Stomach (tissue), 19 donors: ENCODE measurements at places on chromosomes 2 and 18. TPM values are rescaled to one million over a fixed set of nuclear protein-coding genes. Genes with fewer than 3 reads are reported as not detected.

The SCN3A gene
- total RNA-seq, result 0.87 TPM

The RAB1A gene
- total RNA-seq, result 66.5 TPM

DNA sequence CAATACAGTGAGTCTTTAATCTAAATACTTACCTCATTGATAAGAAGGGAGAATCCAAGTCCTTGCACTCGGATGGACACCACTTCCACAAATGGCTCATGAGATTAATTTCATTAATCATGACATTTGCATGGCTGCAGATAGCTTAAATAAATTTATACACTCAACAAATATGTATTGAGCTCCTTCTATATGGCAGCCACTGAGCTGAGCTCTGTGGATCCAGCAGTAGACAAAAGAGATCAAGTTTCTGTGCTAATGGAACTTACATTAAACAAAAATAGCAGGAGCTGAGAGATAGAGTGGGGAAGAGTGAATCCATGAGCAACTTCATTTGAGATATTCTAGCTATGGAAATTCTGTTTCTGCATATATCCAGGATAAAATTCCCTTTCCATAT lies 44.4 kb downstream of the RAB27B start:
- H3K27ac ChIP-seq, result no peak overlapping the region
- H3K4me1 ChIP-seq, result peaks cover 5% of the 10 kb centered on the region
- no peaks in the 10 kb centered on the region for H3K27me3 ChIP-seq
- no peaks in the 10 kb centered on the region for H3K36me3 ChIP-seq

GRCh38 chr2:10794876-10795275 lies 17.7 kb downstream of the PDIA6 start:
- no peak overlapping the region for H3K27ac ChIP-seq
- H3K36me3 ChIP-seq, result peaks cover 94% of the 10 kb centered on the region
- H3K27me3 ChIP-seq, result no peaks in the 10 kb centered on the region
- H3K4me3 ChIP-seq, result no peak overlapping the region
- H3K4me1 ChIP-seq, result peaks cover 47% of the 10 kb centered on the region
- DNase-seq, result no peak

DNA sequence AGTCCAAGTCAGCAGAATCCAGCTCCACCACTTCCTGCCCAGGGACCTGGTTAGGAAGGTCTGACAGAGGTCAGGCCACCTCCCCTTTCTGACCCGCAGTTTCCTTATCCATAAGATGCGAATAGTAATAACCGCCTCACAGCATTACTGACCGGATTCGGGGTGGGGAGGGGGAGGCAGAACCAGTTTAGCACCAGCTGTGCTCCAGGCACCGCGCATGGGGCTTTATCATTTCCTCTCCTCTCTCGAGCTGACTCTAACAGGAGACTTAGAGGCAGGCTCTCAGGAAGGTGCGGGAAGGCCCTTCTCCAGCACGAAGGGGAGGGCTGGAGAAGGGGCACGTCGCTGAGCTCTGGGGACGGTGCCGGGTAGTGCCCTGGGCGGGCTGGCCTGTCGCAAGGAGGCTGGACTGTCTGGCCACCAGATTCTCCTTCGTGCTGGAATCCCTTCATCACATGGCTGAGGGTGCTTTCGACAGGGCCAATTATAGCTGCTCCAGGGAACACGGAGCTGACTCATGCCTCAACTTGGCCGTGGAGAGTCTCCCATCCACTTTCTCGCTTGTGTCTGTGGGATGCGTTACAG lies 5.7 kb downstream of the EHD3 start:
- peak overlapping the region; percentile 56 for H3K27ac ChIP-seq
- H3K4me1 ChIP-seq, result peaks cover 19% of the 10 kb centered on the region
- no peaks in the 10 kb centered on the region for H3K27me3 ChIP-seq
- H3K4me3 ChIP-seq, result no peak overlapping the region
- H3K36me3 ChIP-seq, result no peaks in the 10 kb centered on the region
- no peak for DNase-seq

DNA sequence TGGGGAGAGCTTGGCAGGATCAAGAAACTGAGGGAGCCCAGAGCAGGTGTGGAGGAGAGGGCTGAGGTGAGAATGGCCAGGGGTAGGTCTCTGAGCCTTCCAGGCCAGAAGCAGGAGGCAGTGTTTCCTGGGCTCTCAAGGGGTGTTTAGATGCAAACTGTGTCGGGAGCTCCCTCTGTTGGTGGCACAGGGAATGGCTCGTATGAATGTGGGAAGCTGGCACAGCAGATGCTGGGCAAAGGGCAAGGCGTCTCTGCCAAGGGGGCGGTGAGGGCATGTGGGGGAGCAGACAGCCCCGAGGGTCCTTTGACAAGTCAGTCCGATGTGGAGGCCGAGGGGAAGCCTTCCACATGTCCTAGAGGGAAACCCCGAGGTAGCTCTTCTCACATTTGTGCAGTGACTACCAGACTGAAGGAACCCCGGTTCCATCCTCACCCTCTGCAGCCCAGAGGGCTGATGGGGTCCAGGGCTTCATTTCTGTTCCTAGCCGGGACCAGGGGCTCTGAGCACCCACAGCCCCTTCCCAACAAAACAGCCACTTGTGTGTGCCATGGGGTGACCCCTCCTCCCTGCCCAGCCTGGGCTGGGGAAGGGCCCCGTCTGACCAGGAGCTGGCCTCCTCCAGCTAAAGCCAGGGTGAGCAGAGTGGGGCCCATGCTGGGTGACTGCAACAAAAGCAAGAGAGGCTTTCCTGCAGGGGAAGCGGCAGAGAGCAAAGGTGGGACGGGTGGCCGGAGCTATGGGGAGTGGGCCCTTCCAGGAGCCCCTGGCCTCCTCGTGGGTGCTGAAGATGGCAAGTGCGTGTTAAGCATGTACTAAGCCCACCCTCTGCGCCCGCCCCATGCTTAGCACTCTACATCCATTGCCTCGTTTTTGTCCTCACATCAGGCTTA lies 103.4 kb downstream of the SEPTIN10 start:
- H3K27me3 ChIP-seq, result no peaks in the 10 kb centered on the region
- H3K36me3 ChIP-seq, result no peaks in the 10 kb centered on the region
- H3K4me1 ChIP-seq, result peaks cover 11% of the 10 kb centered on the region

GRCh38 chr2:97974471-97974870 lies 21.3 kb downstream of the TMEM131 start:
- H3K27me3 ChIP-seq, result no peaks in the 10 kb centered on the region
- no peak overlapping the region for H3K27ac ChIP-seq
- peaks cover 16% of the 10 kb centered on the region for H3K4me1 ChIP-seq

DNA sequence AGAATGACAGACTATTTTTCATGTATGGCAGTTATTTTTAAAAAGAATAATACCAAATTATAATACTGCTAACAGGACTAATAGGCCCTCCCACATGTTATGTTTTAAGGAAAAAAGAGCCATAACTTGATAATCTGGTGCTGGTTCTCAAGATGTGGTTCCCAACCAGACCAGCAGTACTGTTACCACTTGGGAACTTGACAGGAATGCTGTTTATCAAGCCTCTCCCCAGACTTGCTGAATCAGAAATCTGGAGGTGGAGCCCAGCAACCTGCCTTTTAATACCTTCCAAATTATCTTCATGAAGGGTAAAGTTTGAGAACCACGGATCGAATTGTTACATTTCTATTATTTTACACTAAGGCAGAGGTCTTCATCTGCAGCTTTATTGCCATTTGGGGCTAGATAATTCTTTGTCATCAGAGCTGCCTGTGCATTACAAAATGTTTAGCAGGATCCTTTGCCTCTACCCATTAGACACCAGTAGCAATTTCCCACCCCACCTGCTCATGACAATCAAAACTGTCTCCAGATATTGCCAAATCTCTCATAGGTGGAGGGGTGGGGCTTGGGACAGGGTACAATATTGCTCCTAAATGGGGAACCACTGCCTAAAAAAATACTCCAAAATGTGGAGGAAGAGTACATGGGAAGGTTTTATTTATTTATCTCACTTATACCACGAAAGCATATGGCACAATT lies 629.6 kb downstream of the ARHGAP15 start:
- H3K4me1 ChIP-seq, result peaks cover 7% of the 10 kb centered on the region
- no peaks in the 10 kb centered on the region for H3K36me3 ChIP-seq
- no peak overlapping the region for H3K4me3 ChIP-seq
- H3K27me3 ChIP-seq, result no peaks in the 10 kb centered on the region
- no peak for DNase-seq
